ENCODE measurements at places on chromosomes 4 and X. TPM values are rescaled to one million over a fixed set of nuclear protein-coding genes. Genes with fewer than 3 reads are reported as not detected.

SERTM2 gene
- not detected for total RNA-seq

PABPC1L2B gene
- not detected for total RNA-seq

DNA sequence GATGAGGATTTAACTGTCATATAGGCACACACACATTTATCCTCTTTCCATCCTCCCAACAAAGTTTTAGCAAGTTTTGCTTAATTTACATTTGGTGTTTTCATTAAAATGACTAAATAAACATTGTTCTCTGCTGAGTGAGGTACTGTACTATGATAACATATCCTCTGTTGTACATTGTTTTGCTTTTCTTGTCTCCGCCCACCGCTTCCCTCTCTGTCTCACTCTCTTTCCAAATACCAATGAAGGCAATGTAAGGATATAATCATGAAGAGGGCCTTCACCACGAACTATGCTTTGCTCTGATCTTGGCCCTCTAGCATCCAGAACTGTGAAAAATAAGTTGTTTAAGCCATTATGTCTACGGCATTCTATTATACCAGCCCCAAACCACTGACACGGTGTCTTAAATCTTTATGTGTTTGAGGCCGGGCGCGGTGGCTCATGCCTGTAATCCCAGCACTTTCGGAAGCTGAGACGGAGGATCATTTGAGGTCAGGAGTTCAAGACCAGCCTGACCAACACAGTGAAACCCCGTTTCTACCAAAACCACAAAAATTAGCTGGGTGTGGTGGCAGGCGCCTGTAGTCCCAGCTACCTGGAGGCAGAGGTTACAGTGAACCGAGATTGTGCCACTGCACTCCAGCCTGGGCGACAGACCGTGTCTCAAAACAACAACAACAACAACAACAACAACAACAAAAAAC, 65.3 kb downstream of the HPRT1 start:
- H3K36me3 ChIP-seq = no peaks in the 10 kb centered on the region
- no peak overlapping the region for H3K4me3 ChIP-seq
- H3K4me1 ChIP-seq = no peaks in the 10 kb centered on the region
- DNase-seq = no peak
- H3K27ac ChIP-seq = no peak overlapping the region

GRCh38 chr4:62156205-62156604, 956.1 kb downstream of the ADGRL3 start:
- H3K4me3 ChIP-seq = no peak overlapping the region
- H3K27ac ChIP-seq = no peak overlapping the region
- no peak for DNase-seq
- H3K36me3 ChIP-seq = no peaks in the 10 kb centered on the region

- no peaks in the 10 kb centered on the region for H3K4me1 ChIP-seq
- H3K36me3 ChIP-seq = no peaks in the 10 kb centered on the region
- no peak overlapping the region for H3K4me3 ChIP-seq
- H3K27me3 ChIP-seq = no peaks in the 10 kb centered on the region
Observed at GRCh38 chr4:98566361-98567008, 91.9 kb downstream of the TSPAN5 start.

DNA sequence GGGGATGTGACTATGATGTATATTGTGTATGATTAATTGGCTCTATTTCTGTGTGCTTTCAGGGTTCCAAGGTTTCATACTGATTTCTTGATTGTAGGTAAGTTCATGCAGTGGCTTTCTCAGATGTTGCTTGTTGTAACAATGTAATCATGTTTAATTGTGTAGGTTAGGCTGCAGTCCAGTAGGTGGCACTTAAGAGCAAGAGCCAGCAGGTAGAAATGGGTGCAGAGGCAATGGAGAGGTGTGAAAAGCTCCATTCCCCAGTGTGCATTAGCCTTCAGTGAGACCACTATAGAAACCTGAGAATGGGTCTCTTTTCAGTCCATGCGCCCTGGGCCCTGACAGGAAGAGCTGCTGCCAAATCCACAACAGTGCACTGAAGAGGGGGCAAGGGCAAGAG, 28.2 kb downstream of the DCAF12L2 start:
- no peak overlapping the region for H3K4me3 ChIP-seq
- no peaks in the 10 kb centered on the region for H3K4me1 ChIP-seq
- no peaks in the 10 kb centered on the region for H3K36me3 ChIP-seq
- no peak for DNase-seq
- H3K27me3 ChIP-seq = no peaks in the 10 kb centered on the region

DNA sequence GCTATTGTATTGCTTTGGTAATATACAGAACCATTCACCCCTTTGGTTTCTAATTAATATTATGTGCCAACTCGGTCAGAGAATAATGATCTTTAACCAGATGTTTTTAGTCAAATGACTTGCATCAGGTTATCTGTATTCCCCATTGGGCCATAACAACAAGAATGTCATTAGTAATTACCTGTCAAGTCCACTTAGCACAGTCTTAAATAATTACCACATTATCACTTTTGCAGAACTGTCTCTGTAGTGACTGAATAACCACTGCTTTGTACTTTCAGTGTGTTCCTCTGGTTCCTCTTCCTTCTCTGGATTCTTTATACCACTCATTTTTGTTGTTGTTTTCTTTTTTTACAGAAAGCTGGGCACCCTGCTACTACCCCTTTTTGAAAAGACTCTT, 257.7 kb upstream of the SPOCK3 start:
- no peaks in the 10 kb centered on the region for H3K27me3 ChIP-seq
- H3K36me3 ChIP-seq = no peaks in the 10 kb centered on the region
- no peak for DNase-seq
- no peaks in the 10 kb centered on the region for H3K4me1 ChIP-seq
- H3K4me3 ChIP-seq = no peak overlapping the region

GRCh38 chr4:38752372-38752940, 30.3 kb downstream of the TLR10 start:
- no peaks in the 10 kb centered on the region for H3K4me1 ChIP-seq
- H3K36me3 ChIP-seq = no peaks in the 10 kb centered on the region
- H3K27me3 ChIP-seq = no peaks in the 10 kb centered on the region
- no peak for DNase-seq
- peak overlapping the region; percentile 88 for H3K27ac ChIP-seq
- no peak overlapping the region for H3K4me3 ChIP-seq

EPGN gene
- total RNA-seq = not detected

DNA sequence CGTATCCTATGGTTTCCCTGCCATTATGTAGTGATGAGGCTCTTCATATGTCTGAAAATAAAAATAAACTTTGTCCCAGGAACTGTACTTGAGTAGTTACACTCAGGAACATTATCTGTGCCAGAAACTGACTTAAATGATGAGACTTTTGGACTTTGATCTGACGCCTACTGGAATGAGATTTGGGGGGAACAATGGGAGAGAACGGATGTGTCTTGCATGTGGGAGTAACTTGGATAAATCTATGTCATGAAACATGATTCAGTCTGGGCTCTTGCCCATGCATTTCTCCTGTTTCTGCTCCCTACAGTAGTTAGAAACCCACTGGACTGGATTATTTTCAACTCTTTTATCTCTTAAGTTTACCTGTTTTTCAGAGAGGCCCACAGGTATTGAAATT, 2351.4 kb downstream of the PCDH7 start:
- H3K4me3 ChIP-seq = no peak overlapping the region
- H3K36me3 ChIP-seq = no peaks in the 10 kb centered on the region
- DNase-seq = no peak
- no peaks in the 10 kb centered on the region for H3K4me1 ChIP-seq

- no peak overlapping the region for H3K27ac ChIP-seq
- no peaks in the 10 kb centered on the region for H3K4me1 ChIP-seq
- no peak for DNase-seq
- H3K27me3 ChIP-seq = peaks cover 20% of the 10 kb centered on the region
- no peak overlapping the region for H3K4me3 ChIP-seq
Observed at GRCh38 chrX:51847463-51847862, 46.0 kb upstream of the MAGED1 start.

RTL3 gene
- 1.6 TPM for total RNA-seq

DNA sequence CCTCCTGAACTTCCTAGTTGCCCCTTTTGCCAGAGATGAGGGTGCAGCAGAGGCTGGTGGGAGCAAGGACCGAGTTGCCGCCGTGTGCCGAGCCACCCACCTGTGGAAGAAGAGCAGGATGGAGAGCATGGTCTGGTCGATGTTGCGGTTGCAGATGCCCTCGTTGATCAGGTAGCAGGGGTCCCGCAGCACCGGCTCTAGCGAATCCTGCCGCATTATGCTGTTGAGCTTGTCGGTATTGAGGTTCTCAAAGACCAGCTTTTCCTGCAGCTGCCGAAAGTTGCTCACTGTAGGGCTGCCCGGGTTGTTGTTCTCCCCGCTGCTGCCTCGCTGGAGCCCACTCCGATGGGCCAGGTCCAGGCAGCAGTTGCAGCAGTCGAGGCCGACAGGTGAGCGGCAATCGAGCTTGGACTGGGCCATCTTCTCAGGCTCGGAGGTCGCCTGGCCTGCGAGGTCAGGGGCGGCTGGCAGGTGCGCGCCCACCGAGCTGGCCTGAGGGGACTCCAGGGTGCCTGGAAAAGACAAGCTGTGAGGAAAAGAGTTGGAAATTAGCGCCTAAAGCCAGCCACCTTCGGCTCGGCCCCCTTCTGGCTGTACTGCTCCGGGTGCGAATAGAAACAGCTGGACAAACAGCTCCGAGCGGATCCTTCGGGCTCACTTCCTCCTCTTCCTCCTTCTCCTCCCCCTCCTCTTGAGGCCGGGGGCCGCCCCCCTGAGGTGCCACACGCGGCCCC, 420 bp downstream of the TSC22D3 start:
- no peaks in the 10 kb centered on the region for H3K4me1 ChIP-seq
- peak overlapping the region; percentile 76 for H3K27ac ChIP-seq
- H3K4me3 ChIP-seq = peak overlapping the region; percentile 59
- peaks cover 53% of the 10 kb centered on the region for H3K27me3 ChIP-seq
- H3K36me3 ChIP-seq = no peaks in the 10 kb centered on the region

NONO gene
- 260 TPM for total RNA-seq

GRCh38 chr4:81808011-81808672, 336.4 kb upstream of the RASGEF1B start:
- H3K4me1 ChIP-seq = no peaks in the 10 kb centered on the region
- DNase-seq = no peak
- no peak overlapping the region for H3K27ac ChIP-seq
- no peak overlapping the region for H3K4me3 ChIP-seq
- no peaks in the 10 kb centered on the region for H3K36me3 ChIP-seq
- no peaks in the 10 kb centered on the region for H3K27me3 ChIP-seq

GRCh38 chr4:170339522-170339921, 249.8 kb upstream of the AADAT start:
- no peaks in the 10 kb centered on the region for H3K27me3 ChIP-seq
- no peak for DNase-seq
- H3K36me3 ChIP-seq = peaks cover 6% of the 10 kb centered on the region
- no peak overlapping the region for H3K4me3 ChIP-seq
- no peak overlapping the region for H3K27ac ChIP-seq
- no peaks in the 10 kb centered on the region for H3K4me1 ChIP-seq

GRCh38 chr4:140344101-140344500, 29.3 kb upstream of the SCOC start:
- H3K36me3 ChIP-seq = no peaks in the 10 kb centered on the region
- H3K4me3 ChIP-seq = no peak overlapping the region
- no peak overlapping the region for H3K27ac ChIP-seq
- H3K4me1 ChIP-seq = peaks cover 3% of the 10 kb centered on the region
- DNase-seq = no peak
- H3K27me3 ChIP-seq = no peaks in the 10 kb centered on the region

Data from breast epithelium (tissue), 4 donors.